ENCODE measurements at places on chromosomes 4 and X.

GRCh38 chr4:38666766-38667084 lies 2.7 kb downstream of the KLF3 start:
- no peak for DNase-seq

DNA sequence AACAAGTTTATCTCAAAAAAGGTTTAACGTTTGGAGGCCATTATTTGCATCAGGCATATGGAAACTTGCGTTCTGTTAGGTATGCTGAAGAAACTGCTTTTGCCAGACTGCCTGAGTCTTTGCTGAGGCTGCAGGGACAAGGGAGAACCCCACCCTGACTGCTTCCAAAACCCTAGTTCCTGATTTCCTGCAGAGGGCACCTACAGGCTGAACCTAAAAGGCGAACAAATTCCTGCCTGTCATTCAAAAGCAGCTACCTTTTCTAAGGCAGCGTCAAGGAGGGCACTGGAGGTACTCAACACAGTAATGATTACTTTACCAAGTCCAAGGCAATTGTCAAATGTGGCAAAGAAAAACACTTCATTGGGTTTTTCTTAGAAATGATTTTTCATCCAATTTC lies 578 bp upstream of the CORIN start:
- no peak for DNase-seq

DNA sequence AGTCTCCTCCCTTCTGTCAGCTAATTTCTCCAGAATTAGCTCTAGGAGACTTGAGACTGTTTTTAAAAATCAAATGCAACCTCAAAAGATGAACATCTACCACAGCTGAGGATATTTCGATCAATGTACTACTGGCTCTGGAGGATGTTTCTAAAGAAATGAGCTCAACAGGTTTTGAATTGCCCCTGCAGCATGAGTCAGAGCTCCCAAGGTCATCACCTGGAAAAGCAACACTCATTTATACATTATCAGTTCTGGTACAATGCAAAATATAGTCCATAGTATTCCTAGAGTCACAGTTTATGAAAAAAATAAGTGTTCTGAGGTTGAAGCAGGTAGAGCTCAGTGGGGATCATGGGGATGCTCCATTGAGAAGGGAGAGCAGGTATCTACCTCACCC lies 50.8 kb upstream of the MCF2 start:
- DNase-seq: no peak

DNA sequence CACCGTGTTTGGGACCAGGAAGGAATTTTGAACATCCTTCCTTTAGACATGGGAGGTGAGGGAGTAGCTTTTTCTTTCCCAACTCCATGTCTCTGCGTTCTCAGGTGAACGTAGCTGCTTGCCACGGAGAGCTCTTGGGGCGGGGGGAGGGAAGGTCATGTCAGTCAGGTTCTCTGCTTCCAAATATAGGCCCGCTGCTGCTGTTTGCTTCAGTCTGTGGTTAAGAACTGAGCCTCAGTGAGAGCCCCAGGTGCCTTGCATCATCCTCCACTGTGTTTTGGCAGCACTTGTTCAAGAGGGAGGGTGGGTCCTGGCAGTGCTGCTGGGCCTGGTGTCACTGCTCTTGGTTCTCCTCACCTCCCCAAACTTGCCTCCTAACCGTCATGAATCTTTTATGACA lies 46.5 kb downstream of the HADH start:
- DNase-seq: peak; percentile 76

- no peak for DNase-seq
Measured at GRCh38 chrX:40092808-40093435, 4.8 kb downstream of the BCOR start.

DNA sequence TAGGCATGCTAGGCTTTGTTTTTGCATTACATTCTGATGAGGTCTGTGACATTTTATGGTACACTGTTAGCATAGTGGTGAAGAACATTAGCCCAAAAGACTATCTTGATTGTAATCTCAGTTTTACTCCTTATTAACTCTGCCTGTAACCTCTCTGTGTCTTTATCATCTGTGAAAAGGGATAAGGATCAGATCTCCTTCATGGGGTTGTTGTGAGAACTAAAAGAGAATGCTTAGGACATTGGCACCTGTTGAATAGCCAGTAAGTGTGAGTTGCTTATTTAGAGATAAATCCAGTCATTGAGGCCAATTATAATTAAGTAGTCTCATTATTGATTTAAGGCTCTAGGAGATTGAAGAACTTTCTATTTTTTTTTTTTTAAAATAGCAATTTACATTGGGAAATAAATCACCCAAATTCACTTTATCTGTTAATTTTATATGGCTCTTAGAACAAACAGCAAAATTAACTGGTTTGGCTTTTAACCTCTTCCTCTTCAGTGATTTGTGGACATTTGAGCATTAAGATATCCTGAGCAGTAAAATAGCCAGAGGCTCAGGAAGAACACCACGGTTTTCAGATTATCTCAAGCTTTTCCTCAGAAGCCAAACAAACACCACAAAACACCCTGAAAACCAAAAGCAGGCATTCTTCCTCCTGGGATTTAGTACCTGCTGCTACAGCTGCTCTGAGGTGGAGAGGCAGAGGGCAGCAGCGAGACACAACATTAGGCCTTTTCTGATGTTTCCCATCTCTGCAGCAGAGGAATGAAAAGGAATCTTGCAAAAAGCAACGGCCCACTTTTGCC lies 192.9 kb downstream of the ARHGAP10 start:
- peak; percentile 16 for DNase-seq

- DNase-seq: no peak
Measured at GRCh38 chr4:87560802-87561201, 31.6 kb upstream of the SPARCL1 start.

DNA sequence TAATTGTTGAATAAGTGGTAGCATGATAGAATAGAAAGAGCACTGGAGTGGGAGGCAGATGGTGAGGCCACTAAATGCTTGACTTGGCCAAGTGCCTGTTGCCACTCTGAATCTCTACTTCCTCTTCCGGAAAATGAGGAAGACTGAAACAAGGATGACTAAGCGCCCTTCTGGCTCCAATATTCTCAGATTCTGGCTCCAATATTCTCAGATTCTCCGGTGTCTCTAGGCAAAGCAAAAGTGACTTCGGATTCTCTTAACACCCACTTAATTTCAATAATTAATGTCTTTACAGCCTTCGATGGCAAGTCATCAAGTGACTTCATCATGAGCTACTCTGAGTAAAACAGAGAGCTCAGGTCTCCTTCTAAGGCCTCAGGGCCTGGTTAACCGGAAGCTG lies 402.2 kb upstream of the FGF13 start:
- no peak for DNase-seq

GRCh38 chr4:189202869-189203271 lies 737.8 kb upstream of the FRG1 start:
- no peak for DNase-seq

- no peak for DNase-seq
Measured at GRCh38 chr4:177119021-177119471, 190.6 kb upstream of the NEIL3 start.

DNA sequence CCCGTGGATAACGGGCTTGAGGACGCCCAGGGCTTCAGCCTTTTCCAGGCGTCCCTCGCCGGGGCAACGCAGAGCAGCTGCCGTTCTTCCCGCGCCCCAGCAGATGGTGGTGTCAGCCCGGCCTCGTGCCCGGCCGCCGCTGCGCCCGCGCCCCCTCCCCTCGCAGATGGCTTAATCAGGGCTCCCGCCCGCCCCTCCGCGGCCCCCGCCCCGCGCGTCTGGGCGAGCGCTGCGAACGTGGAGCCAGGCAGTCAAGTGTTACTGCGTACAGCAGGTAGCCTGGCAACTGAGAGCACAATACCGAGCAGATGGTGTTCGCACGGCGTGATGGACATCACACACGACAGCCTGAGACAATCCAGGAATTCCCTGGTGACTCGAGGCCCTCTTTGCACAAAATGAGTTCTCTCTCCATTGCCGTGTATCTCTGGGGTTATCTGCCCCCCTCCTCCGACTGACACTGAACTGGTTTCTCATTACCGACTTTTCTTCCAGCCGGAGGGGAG lies 69.3 kb downstream of the MGST2 start:
- peak; percentile 75 for DNase-seq

GRCh38 chrX:142251680-142252079 lies 46.6 kb upstream of the MAGEC2 start:
- no peak for DNase-seq

DNA sequence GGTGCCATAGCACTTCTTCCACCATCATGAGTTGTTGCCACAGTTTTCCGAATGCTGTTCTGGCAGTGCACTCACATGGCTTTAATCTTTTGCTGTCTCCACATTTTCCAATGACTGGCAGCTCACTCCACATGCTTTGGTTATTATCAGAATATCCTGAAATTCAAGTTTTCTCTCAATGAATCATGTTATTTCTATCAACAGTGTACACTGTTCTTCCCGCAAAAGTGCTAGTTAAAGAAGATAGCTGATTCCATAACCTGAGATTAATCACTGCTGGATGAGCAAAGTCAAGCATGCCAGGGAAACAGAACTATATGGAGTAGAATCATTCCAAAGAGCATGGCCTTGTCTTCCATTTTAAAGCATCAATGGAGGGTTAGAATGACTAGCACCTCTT lies 14.6 kb upstream of the IL13RA2 start:
- DNase-seq: no peak

GRCh38 chr4:124199755-124200154 lies 512.8 kb downstream of the ANKRD50 start:
- DNase-seq: no peak

- no peak for DNase-seq
Measured at GRCh38 chrX:69121321-69122000, 43.8 kb downstream of the PJA1 start.

GRCh38 chr4:183636503-183636902 lies 22.5 kb downstream of the RWDD4 start:
- DNase-seq: no peak

GRCh38 chr4:40710484-40711254 lies 39.1 kb upstream of the NSUN7 start:
- no peak for DNase-seq

DNA sequence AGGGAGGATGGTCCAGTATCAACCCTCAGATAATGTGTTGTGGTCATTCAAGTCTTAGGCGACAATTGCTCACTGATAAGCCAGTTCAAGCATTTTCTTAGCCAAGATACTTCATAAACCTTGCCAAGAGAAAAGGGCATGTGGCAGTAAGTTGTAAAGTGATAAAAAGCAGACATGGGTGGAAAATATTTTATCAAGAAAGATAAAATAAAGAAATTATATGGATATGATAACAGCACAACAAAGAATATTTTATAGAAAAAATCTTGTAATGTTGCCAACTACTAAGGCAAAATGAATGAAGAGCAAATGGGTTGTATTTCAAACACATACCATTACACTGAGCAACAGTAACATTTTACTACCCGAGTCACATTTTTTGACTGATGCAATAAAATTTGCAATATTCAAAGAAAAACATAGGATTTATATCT lies 217.4 kb upstream of the PITX2 start:
- no peak for DNase-seq

- peak; percentile 18 for DNase-seq
Measured at GRCh38 chrX:131789664-131790063, 233.4 kb upstream of the STK26 start.

DNA sequence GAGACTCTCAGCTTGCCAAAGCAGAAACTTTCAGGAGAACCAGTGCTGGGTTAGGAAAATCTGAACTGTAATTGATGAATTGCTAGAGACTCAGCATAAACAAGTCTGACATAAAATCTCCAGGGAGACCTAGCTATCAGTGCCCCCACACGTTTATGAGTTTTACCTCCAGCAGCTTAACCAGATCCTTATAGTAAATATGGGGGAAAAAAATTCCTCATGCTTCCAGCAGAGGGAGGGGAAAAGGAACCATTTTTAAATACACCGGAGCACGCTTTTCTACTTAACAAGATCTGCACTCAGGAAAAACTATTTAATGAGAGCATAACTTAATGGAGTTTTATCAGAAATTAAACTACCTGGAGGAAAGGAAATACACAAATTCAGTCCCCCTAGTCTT lies 1040.7 kb upstream of the INTU start:
- no peak for DNase-seq

- no peak for DNase-seq
Measured at GRCh38 chrX:56788229-56788628, 59.2 kb downstream of the NBDY start.

GRCh38 chr4:126753592-126753991 lies 879.2 kb upstream of the INTU start:
- DNase-seq: no peak

- DNase-seq: no peak
Measured at GRCh38 chr4:81632581-81633299, 161.0 kb upstream of the RASGEF1B start.

- no peak for DNase-seq
Measured at GRCh38 chr4:1043651-1044468, 32.4 kb downstream of the FGFRL1 start.

DNA sequence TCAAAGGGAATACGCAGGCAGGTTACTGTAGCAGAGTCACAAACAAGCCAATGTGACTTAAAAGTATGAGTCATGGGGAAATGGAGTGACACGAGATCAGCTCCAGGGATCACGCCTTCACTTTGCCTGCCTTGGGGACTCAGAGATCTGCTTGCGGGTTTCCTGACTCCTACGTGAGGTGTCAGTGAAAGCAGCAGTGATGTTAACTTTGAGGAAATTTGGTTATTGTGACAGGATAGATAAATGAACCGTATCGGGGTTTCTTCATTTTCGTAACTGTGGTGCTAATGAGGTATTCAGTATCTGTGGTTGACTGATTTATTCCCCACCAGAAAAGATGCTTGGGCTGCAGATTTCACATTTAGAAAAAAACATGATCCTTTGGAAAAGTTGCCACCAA lies 383.3 kb upstream of the ZFP42 start:
- DNase-seq: no peak

- DNase-seq: no peak
Measured at GRCh38 chrX:108165383-108166111, 74.0 kb downstream of the ATG4A start.

DNA sequence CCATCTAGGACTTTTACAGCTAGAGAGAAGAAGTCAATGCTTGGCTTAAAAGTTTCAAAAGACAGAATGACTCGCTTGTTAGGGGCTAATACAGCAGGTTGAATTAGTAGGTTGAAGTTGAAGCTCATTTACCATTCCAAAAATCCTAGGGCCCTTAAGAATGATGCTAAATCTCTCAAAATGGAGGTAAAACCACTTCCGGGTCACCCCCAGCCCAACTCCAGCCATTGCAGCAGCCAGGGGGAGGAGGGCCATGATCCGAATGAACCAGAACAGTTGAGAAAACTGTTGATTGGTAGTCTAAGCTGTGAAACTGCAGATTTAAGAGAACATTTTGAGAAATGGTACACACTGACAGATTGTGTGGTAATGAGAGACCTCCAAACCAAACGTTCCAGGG lies 245.4 kb downstream of the HNRNPD start:
- DNase-seq: no peak

GRCh38 chrX:132837967-132838366 lies 120.5 kb downstream of the HS6ST2 start:
- no peak for DNase-seq

DNA sequence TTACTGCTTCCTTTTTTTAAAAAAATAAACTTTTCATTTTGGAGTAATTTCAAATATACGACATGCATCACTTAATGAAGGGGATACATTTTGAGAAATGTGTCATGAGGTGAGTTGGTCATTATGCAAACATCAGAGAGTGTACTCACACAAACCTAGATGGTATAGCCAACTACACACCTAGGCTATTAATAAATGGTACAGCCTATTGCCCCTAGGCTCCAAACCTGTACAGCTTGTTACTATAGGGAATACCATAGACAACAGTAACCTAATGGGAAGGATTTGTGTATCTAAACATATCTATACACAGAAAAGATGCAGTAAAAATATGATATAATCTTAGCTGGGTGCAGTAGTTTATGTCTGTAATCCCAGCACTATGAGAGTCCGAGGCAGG lies 29.1 kb downstream of the SETD7 start:
- no peak for DNase-seq
